ENCODE measurements at places on chromosomes 7 and 10.

- peak; percentile 29 for DNase-seq
Observed at GRCh38 chr10:11684717-11685645, 57.2 kb upstream of the ECHDC3 start.

DNA sequence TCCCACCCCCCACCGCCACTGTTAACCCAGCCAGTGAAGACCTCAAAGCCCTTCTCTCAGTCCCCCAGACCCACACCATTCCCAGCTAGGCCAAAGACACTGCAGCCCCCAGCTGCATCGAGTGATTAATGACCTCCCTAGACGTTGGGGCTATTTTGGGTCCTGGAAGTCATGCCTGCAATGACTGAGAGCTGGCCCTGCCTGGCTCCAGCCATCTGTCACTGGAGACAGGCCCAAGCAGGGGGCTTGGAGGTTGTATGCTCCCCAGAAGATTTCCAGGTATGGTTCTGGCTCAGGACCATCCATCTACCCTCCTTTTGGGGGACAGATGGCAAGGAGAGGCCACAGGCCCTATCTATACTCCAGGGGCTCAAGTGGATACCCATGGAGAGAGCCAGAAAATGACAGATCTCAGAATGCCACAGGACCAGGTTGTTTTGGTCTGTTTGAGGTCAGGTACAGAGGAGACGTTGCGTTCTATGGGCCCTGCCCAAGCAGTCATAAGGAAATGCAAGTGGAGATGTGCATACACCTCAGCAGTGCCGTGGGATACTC is 5.1 kb downstream of the KCNIP2 start:
- DNase-seq: no peak

DNA sequence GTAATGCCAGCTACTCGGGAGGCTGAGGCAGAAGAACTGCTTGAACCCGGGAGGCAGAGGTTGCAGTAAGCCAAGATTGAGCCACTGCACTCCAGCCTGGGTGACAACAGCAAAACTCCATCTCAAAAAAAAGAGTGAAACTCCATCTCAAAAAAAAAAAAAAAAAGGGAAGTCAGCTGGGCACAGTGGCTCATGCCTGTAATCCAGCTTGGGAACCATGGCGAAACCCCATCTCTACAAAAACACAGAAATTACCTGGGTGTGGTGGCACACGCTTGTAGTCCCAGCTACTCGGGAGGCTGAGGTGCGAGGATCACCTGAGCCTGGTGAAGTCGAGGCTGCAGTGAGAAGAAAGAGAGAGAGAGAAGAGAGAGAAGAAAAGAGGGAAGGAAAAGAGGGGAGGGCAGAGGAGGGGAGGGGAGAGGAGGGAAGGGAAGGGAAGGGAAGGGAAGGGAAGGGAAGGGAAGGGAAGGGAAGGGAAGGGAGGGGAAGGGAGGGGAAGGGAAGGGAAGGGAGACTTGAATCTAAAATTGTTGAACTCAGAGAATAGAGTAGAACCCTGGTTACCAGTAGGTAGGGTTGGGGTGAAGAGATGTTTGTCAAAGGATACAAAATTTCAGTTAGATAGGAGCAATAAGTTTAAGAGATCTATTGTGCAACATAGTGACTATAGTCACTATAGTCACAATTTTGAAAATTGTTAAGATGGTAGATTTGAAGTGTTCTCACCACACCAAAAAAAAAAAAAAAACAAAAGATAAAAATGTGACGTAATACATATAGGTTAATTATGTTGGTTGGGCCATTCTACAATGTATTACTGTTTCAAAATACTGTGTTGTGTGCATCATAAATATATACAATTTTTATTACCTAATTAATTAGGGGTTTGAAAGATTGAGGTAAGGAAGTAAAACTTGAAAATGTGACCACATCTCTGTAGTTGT is 2.5 kb downstream of the SLC16A9 start:
- no peak for DNase-seq

DNA sequence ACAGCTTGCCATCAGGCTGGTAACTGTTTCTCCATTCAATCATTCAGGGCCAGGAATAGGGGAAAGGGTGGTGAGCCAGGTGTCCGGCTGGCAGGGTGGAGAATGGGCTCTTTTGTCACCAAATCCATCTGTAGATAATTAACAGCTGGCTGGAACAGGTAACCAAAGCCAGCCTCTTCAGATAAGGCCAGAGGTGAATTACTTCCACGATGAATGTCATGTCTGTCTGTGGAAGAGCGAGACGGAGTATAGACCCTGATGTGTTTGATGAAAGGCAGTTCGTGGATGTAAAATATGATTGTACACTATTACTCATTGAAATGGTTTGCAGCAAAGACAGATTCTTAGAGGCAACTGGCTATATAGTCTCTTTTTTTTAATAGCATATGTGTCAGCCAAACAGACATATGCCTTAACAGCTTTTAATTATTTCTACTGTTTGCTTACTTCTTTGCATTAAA is 149.8 kb downstream of the KLF6 start:
- DNase-seq: no peak

- DNase-seq: no peak
Observed at GRCh38 chr10:17671307-17671706, 27.4 kb downstream of the STAM start.

DNA sequence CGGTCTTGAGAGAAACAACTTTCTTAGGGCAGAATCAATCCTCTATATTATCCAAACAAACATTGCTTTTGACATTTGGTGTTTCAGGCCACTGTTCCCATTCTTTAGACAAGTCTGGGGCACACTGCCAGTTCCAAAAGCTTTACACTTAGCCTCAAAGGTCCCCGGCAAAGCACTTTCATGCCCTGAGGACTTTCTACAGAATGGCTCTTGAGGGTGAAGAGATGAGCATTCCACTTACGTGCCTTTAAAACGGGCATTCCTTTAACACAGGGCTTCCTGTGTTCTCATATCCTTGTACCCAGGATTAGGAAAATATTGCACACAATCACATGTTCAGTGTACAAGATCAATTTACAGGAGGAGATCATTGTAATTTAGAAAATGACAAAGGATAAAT is 13.1 kb upstream of the TMEM213 start:
- no peak for DNase-seq

DNA sequence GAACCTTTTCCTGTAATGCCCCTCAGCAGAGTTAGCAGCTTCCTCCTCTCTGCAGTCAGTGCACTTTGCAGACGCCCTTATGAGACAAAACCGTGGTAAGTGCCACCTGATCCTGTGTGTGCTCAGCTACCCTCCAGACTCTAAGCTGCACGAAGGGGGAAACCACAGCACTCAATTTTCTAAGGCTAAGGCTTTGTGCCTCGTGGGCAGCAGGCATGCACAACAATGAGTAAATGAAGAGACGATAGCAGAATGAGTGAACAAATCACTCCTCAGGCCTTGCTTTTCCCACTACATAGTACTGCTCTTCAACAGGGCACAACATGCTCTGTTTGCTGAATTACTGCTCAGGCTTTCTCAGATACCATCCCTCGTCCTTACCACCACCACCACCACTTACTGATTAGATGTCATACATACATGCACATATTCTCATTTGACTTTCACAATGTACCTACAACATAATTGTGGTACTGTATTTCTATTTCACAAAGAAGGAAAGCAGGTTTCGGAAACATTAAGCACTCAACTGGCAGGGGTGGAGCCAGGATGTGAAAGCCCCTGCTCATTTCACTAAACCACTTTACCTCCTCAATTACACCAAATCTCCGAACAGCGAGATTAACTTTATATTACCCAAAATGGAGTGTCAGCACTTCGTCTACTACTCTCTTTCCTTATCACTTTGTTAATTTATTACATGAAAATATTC is 85.4 kb downstream of the ICA1 start:
- DNase-seq: peak; percentile 26

DNA sequence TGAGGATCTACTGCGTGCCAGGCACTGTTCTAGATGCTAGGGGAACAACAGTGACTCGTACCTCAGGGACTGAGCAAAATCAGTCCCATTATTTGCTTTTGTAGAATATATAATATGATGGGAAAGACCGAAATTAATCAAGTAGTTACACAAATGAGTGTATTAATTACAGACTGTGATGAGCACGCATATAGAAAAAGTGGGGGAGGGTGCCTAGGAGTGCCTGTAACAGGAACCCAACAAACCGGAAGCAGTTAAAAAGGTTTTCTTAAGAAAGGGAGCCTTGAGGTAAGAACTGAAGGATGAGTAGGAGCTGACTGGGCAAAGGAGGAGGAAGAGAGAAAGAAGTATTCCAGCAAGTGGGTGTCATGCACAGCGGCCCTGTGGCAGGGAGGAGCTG is 28.2 kb upstream of the IL6 start:
- DNase-seq: no peak

DNA sequence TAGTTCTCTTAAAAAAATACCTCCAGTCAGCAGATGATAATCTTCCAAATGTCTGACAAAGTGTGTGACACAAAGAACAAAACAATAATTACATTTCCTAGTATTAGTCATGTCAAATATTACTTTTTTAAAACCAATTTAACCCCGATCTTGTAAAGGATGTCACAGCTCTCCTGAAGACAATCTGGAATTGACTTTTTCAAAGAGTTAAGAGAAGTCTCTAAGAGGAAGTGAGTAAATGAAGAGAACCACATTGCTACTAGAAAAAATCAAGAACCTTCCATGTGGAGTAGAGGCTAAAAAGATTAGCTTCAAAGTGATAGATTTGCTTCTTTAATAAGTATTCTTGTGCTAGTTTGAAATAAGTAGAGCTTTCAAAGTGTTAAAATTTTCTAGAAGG is 218.2 kb upstream of the IMMP2L start:
- DNase-seq: no peak

- no peak for DNase-seq
Observed at GRCh38 chr10:31914370-31914769, 14.3 kb downstream of the ARHGAP12 start.

- DNase-seq: no peak
Observed at GRCh38 chr7:138546829-138547228, 86.8 kb downstream of the TRIM24 start.

DNA sequence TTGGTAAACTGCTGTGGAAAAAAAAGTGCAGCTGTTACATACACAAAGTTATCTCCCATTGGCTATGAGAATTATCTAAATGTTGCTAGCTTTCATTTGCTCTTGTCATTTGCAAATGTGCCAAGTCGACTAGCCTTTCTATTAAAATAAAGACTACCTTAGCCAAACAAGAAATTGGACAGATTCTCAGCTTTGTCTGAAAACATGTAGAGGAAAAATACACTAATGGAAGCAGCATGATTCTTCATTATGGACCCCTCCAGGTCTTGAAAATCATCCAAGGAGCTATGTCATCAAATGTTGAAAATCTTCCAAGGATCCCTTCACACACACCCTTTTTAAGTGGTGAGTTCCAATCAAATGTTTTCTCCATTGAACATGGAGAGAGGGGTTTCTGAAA is 237.7 kb downstream of the ETV1 start:
- DNase-seq: no peak

- no peak for DNase-seq
Observed at GRCh38 chr10:97353945-97354344, 19.4 kb upstream of the FRAT2 start.

GRCh38 chr7:131383417-131384285 is 56.0 kb downstream of the MKLN1 start:
- DNase-seq: no peak

GRCh38 chr7:157938211-157938610 is 601.4 kb downstream of the DNAJB6 start:
- DNase-seq: no peak

- no peak for DNase-seq
Observed at GRCh38 chr10:76976142-76976541, 661.5 kb downstream of the KCNMA1 start.

DNA sequence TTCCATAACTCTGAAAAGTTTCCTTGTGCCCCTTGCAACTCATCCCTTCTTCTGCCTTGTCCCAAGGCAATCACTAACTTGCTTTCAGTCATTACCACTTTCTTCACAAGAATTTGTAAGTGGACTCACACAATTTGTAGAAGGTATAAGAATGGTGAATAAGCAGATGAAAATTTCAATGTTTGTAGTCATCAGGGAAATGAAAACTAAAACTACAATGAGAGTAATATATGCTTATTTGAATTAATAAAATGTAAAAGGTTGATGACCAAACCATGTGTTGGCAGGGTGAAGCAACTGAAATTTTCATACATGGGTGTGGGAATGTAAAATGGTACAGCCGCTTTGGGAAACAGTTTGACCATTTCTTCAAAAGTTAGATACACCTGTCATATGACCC is 79.7 kb downstream of the GNAT3 start:
- DNase-seq: no peak

GRCh38 chr10:6716516-6716915 is 136.4 kb upstream of the PRKCQ start:
- DNase-seq: no peak

- no peak for DNase-seq
Observed at GRCh38 chr7:81140252-81140651, 221.4 kb upstream of the SEMA3C start.

GRCh38 chr10:103501186-103501585 is 7.7 kb downstream of the NEURL1 start:
- DNase-seq: no peak

- DNase-seq: no peak
Observed at GRCh38 chr10:100934084-100934659, 21.4 kb downstream of the SLF2 start.

GRCh38 chr10:93058139-93058538 is 2.5 kb upstream of the CYP26C1 start:
- no peak for DNase-seq

GRCh38 chr7:94883616-94884015 is 23.8 kb upstream of the PPP1R9A start:
- no peak for DNase-seq

DNA sequence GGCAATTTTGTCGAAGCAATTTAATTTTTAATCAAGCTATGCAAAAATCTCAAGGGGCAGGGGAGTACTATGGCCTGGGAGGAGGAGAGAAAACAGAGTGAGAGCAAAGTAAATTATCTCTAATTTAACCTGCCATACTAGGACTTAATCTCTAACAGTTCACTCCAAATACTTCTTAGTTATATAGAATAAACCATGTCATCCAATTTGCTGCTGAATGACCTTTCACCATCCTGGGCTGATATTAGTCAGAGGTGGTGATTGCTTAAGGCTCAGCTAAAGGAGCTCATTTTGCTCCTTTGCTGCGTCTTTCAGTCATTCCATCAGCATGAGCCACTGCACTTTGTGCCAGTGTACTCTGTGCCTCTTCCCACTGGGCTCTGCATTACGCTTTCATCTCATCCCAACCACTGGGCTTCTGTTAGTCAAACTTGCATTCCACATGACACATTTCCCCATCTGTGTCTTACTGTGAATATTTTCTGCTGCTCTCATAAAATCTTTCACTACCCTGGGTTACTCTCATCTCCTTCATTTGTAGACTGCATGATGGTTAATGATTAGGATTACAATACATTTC is 84.3 kb downstream of the CD36 start:
- no peak for DNase-seq

GRCh38 chr10:121831777-121832176 is 96.1 kb downstream of the ATE1 start:
- no peak for DNase-seq

GRCh38 chr10:1114315-1114714 is 58.1 kb downstream of the WDR37 start:
- no peak for DNase-seq

GRCh38 chr10:103231047-103231551 is 14.6 kb upstream of the RPEL1 start:
- DNase-seq: no peak

- DNase-seq: no peak
Observed at GRCh38 chr10:63843107-63843506, 321.9 kb downstream of the REEP3 start.

- DNase-seq: no peak
Observed at GRCh38 chr7:7612519-7612918, 28.0 kb upstream of the UMAD1 start.
